ENCODE measurements at places on chromosomes 4 and X.

DNA sequence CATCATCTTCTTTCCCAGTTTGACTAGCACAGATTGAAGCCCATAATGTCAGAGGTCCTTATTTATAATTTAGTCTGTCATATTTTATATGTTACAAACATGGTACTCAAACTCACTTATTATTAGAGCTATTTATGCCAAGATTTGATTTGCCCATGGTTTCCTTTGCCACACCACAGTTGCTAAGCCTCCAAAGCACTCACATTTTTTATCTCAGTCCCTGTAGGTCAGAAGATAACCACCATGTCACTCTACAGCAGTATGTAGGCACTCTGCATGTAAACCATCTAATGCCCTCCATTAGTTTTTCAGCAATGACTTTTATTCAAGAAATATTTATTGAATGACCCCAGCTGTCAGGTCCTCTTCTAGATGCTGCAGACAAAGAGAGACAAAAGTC, 6.7 kb downstream of the STATH start:
- no peak for DNase-seq

- no peak for DNase-seq
These were observed 56.9 kb upstream of the CXCL8 start for GRCh38 chr4:73683456-73683855.

GRCh38 chr4:46329118-46329976, 60.6 kb downstream of the GABRA2 start:
- DNase-seq, result no peak

- DNase-seq, result no peak
These were observed 203.4 kb downstream of the ANAPC10 start for GRCh38 chr4:144894573-144894972.

GRCh38 chr4:176964116-176964691, 171.5 kb upstream of the VEGFC start:
- DNase-seq, result no peak

GRCh38 chr4:68368691-68369131, 18.8 kb upstream of the YTHDC1 start:
- DNase-seq, result no peak

DNA sequence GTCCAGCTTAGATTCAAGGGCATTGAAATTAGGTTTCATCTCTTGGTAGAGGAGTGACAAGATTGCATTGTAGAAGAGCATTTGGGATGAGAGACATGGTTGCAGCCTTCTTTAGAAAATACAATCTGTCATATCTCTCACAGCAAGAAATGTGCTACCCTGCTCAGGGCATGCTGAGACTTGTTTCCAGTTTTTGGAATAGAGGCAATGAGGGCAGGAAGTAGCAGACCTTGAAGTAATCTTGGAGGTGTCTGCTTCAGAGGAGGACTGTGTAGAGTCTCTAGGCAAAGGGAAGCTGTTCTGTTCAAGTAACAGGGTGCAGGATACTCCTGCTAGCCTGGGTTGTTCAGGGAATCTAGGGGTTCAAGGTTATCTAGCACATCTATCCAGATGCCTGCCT, 116.1 kb upstream of the ZNF827 start:
- DNase-seq, result no peak

DNA sequence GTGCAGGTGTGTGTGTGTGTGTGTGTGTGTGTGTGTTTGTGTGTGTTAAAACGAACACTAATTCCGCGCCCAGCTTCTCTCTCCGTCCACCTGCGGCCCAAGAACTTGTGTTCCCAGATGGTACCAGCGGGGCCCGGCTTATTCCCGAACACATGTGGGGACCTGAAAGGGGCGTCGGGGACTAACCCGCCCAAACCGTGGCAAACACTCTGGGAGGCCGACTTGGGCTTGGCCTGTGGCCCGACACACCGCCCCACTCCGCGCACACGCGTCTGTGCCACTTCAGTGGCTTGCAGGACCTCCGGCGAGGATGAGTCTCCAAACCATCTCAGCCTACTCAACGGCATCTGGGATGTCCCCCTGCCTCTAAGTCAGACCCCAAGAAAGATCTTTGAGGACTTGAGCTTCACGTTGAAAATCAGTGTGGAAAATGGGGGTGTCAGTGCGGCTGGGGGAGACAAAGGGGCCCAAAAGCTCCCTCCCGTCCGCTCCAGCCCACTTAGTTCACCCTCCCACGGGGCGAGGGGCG, 790 bp upstream of the HHIP start:
- no peak for DNase-seq

DNA sequence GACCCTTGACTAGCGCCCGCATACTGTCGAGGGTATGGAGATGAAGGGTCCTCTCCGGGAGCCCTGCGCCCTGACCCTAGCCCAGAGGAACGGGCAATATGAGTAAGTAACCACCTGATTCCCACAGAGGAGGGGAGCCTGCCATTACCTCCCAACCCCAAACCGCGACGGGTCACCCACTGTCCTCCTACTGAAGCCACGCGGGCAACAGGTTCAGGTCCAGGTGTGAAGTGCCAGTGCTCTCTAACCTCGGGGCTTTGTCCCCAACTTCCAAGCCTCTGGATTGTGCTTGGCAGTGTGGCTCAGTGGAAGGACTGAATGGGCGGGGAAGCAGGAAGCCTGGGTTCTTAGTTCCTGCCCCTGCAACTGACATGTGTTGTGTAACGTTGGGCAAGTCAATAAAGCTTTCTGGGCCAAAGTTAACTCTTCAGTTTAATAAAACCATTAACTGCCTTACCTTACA, 694 bp downstream of the OCRL start:
- no peak for DNase-seq

DNA sequence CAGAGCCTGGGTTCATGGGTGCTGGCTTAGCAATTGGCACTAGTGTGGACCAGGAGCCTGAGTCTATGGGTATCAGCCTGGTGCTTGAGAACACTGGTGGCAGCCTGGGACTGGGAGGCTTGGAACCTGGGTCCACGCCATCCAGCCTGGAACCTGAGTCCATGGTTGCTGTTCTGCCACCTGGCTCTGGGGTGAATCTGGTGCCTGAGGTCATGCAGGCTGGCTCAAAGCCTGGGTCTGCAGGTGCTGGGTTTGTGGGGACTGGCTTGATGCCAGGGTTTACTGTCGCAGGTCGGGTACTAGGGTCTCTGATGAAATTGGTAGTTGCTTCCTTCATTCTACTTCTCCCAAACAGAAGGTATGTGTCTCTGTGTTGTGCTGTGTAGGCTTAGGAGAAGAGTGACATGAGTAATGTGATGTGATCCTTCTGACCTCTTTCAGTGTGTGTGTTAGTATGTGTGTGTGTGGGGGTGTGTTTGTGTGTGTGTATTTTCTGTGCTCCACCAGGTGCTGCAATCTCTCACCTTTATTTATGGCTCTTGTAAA, 517.0 kb upstream of the EPHA5 start:
- no peak for DNase-seq

DNA sequence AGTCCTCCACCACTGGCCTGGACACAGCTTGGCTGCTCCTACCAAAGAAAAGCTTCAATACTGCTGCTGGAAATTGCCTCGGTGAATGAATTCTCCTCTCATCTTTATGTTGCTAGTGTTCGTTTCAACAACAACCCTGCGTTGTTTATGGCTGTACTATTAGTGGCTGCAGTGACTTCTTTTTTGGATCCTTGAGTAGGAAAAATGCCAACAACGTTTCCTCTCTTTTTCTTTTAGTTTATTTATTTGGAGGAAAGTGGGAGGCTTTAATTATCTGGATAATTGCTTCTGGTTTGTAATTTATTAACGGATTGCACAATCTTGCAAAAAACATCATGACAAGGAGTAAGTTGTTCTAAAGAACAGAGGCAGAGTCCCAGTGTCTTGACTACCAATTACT, 464.1 kb upstream of the TRAM1L1 start:
- DNase-seq, result no peak

GRCh38 chr4:91325495-91325894, 978.3 kb upstream of the GRID2 start:
- DNase-seq, result no peak

GRCh38 chrX:95248386-95248785, 1436.3 kb upstream of the DIAPH2 start:
- no peak for DNase-seq

DNA sequence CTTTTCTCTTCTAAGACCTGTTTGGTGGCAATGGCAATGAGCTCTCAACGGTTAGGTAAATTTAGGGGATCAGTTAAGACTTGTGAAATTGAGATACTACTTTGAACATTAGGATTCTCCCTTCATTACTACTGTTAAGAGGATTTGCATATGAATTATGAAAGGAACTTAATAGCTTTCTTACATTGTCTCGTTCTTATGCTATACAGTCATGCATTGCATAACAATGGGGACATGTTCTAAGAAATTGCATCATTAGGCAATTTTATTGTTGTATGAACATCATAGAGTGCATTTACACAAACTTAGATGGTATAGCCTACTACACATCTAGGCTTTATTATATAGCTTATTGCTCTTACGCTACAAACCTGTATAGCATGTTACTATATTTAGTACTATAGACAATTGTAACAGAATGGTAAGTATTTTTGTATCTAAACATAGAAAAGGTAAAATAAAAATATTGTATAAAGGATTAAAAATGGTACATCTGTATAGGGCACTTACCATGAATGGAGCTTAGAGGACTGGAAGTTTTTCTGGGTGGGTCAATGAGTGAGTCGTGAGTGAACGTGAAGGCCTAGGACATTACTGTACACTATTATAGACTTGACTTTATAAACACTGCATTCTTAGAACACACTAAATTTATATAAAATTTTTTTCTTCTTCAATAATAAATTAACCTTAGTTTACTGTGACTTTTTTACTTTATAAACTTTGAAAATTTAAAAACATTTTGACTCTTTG, 62.5 kb downstream of the PAQR3 start:
- no peak for DNase-seq

- no peak for DNase-seq
These were observed 85.8 kb downstream of the DCLK2 start for GRCh38 chr4:150164055-150164454.

- DNase-seq, result no peak
These were observed 73.7 kb downstream of the ABLIM2 start for GRCh38 chr4:8084712-8085490.

DNA sequence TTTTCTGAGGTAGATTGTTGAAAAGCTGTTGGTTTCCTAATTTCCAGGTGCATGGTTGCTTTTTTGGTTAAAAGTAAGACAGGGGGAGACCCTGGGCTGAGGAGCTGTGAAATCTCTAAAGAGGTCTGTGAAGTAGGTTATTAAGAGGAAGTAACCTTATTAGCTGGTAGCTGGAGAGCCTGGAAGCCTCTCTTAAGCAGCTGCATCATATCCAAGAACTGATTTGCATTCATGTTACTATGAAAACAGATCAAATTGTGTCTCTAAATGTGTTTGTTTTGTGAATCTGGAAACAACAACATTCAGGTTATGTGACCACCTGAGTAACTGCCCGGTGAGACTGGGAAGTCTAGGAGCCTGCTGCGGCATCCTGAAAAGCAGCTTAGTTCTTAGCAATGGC, 54.1 kb downstream of the ARHGAP10 start:
- DNase-seq, result no peak
